ENCODE measurements at places on chromosomes 2 and 18.
A peak's percentile ranks its signal among the peaks of the same experiment; 100 is the strongest.

- DNase-seq = no peak
- no peaks in the 10 kb centered on the region for H3K4me1 ChIP-seq
- no peak overlapping the region for H3K27ac ChIP-seq
- no peak overlapping the region for H3K4me3 ChIP-seq
- H3K27me3 ChIP-seq = no peaks in the 10 kb centered on the region
- H3K36me3 ChIP-seq = no peaks in the 10 kb centered on the region
Observed at GRCh38 chr2:31785876-31786275, 205.1 kb upstream of the SRD5A2 start.

DNA sequence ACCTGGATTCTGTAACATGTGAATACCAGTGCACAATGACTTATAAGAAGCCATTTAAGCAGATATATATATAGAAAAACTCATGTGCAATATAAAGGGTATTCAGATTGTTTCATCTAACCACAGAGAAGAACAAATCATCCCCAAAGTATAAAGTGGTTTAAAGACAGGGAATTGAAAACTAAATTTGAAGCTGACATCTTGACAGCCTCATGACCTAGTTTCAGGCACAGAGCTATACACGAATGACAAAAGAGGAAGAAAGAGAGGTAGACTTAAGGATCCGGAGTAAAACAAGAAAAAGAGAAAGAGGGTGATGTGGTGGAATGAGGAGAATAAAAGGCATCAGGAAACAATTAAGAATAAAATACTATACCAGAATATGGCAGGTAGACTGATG lies 194.5 kb downstream of the EPHA4 start:
- H3K4me3 ChIP-seq = no peak overlapping the region
- DNase-seq = no peak
- no peak overlapping the region for H3K27ac ChIP-seq
- H3K4me1 ChIP-seq = no peaks in the 10 kb centered on the region

- H3K27me3 ChIP-seq = no peaks in the 10 kb centered on the region
- peaks cover 3% of the 10 kb centered on the region for H3K36me3 ChIP-seq
- H3K4me3 ChIP-seq = no peak overlapping the region
- peaks cover 46% of the 10 kb centered on the region for H3K4me1 ChIP-seq
- H3K27ac ChIP-seq = peak overlapping the region; percentile 73
Observed at GRCh38 chr2:43269706-43270105, 43.3 kb upstream of the ZFP36L2 start.

GRCh38 chr2:1613731-1614354 lies 130.5 kb downstream of the PXDN start:
- H3K4me1 ChIP-seq = no peaks in the 10 kb centered on the region
- H3K36me3 ChIP-seq = no peaks in the 10 kb centered on the region
- no peak overlapping the region for H3K27ac ChIP-seq
- no peaks in the 10 kb centered on the region for H3K27me3 ChIP-seq

GRCh38 chr2:98649135-98649991 lies 41.0 kb downstream of the UNC50 start:
- H3K4me3 ChIP-seq = no peak overlapping the region
- H3K27ac ChIP-seq = no peak overlapping the region
- H3K4me1 ChIP-seq = no peaks in the 10 kb centered on the region
- H3K36me3 ChIP-seq = peaks cover 36% of the 10 kb centered on the region
- H3K27me3 ChIP-seq = no peaks in the 10 kb centered on the region

DNA sequence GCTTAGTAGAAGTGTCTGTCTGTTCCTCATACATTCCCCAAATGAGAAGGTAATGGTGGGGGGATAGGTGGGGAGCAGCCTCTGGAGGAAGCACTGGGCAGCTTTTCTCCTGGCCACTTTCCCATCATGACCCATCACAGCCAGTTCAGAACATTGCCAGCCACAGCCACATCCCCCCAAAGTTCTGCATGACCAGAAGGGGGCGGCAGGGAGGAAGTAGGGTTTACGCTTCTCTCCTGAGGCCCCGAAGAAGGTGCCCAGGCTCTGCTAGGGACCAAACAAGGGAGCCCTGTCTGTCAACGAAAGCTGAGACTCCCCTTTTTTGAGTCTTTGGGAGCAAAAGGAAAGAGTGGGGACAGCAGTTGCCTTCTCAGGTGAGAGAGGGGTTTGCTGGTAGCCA lies 7.7 kb downstream of the IGFBP5 start:
- no peaks in the 10 kb centered on the region for H3K36me3 ChIP-seq
- no peak overlapping the region for H3K4me3 ChIP-seq
- no peak for DNase-seq

GRCh38 chr18:24214913-24215312 lies 76.1 kb downstream of the CABYR start:
- no peak for DNase-seq
- H3K27ac ChIP-seq = peak overlapping the region; percentile 23
- H3K4me3 ChIP-seq = no peak overlapping the region
- H3K27me3 ChIP-seq = no peaks in the 10 kb centered on the region

GRCh38 chr2:237345411-237345810 lies 68.6 kb downstream of the COL6A3 start:
- no peak overlapping the region for H3K27ac ChIP-seq
- H3K4me1 ChIP-seq = no peaks in the 10 kb centered on the region
- H3K4me3 ChIP-seq = no peak overlapping the region
- H3K27me3 ChIP-seq = no peaks in the 10 kb centered on the region

GRCh38 chr2:135913727-135914365 lies 37.6 kb upstream of the MCM6 start:
- H3K4me3 ChIP-seq = no peak overlapping the region
- H3K27ac ChIP-seq = no peak overlapping the region
- no peaks in the 10 kb centered on the region for H3K4me1 ChIP-seq
- no peaks in the 10 kb centered on the region for H3K27me3 ChIP-seq

DNA sequence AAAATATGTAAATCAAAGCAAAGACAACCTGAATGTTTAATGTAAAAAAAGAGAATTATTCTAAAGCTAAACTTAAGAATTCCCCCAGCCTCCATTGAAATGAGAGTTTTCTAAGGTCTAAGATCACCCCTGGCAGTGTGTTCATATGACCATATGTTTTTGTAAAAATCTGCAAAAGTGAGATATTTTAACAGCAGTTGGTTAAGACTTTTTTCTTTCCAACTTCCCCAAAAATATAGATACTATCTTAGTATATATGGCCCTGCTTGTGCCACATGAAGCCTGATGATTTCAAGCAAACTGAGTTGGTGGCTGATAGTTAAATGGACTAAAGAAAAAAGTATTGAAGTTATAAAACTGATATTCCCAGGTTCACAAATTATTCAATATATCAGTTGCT lies 35.4 kb downstream of the ZNF804A start:
- no peaks in the 10 kb centered on the region for H3K36me3 ChIP-seq
- H3K27me3 ChIP-seq = no peaks in the 10 kb centered on the region
- no peak for DNase-seq
- H3K4me3 ChIP-seq = no peak overlapping the region
- H3K27ac ChIP-seq = no peak overlapping the region

DNA sequence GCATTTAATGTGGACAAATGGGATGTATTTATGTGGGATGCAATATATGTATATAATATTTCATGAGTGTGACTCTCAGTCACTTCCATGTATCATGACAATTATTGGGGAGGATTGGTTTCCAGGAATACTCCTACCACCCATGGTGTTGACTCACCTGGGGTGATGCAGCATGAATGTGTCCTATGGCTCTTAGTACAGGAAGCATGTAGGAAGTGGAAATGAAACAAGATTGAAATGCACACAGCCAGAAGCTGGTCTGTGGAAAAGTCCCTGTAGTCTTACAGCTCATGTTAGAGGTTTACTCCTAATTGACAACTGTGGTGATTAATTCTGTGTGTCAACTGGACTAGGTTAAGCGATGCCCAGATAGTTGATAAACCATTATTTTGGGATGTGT lies 89.3 kb upstream of the HAAO start:
- no peaks in the 10 kb centered on the region for H3K36me3 ChIP-seq
- no peak overlapping the region for H3K4me3 ChIP-seq
- no peak for DNase-seq
- no peaks in the 10 kb centered on the region for H3K27me3 ChIP-seq
- peaks cover 35% of the 10 kb centered on the region for H3K4me1 ChIP-seq

DNA sequence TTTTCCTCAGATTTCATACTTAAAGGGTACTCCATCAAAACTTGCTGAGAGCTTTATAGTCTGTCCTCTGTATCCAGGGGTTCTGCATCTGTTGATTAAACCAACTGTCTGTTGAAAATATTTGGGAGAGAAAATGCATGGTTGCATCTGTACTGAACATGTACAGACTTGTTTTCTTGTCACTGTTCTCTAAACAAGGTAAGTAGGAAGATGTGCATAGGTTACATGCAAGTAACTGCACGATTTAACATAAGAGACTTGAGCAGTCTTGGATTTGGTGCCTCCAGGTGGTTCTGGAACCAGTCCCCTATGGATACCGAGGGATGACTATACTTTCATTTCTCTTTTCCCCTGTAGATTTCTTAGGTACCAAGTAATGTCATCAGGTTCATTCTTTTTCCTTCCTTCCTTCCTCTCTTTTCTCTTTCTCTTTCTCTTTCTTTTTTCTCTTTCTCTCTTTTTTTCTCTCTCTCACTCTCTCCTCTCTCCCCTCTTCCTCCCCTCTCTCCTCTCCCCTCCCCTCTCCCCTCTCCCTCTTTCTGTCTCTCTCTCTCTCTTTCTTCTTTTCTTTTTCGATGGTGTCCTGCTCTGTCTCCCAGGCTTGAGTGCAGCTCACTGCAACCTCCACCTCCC lies 23.2 kb downstream of the ADNP2 start:
- no peak overlapping the region for H3K27ac ChIP-seq

DNA sequence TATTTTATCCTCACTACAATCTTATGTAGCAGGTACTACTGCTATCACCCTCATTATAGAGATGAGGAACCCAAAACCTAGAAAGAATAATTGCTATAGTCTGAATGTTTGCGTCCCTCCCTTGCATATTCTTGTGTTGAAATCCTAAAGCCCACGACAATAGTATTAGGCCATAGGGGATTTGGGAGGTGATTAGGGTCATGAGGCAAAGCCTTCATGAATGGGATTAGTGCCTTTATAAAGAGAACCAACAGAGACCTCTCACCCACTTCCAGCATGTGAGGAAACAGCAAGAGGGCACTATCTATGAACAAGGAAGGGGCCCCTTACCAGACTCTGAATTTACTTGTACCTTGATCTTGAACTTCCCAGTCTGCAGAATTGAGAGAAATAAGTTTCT lies 500.3 kb upstream of the FAM98A start:
- H3K4me3 ChIP-seq = no peak overlapping the region
- no peaks in the 10 kb centered on the region for H3K36me3 ChIP-seq
- no peak overlapping the region for H3K27ac ChIP-seq

All from upper lobe of left lung (tissue), 6 donors.